GDM1 (cell line): ENCODE measurements at places on chromosomes 3 and 15.

- DNase-seq, result no peak
Observed at GRCh38 chr3:133874344-133874743, 21.3 kb downstream of the RAB6B start.

- no peak for DNase-seq
Observed at GRCh38 chr3:45793482-45794176, 2.7 kb downstream of the SLC6A20 start.

- DNase-seq, result no peak
Observed at GRCh38 chr15:91099995-91100813, at the start of gene SV2B. Gene SV2B, plus strand, starts transcription at chr15:91100257. Its CDS starts 126,007 bp downstream, at chr15:91226264.

DNA sequence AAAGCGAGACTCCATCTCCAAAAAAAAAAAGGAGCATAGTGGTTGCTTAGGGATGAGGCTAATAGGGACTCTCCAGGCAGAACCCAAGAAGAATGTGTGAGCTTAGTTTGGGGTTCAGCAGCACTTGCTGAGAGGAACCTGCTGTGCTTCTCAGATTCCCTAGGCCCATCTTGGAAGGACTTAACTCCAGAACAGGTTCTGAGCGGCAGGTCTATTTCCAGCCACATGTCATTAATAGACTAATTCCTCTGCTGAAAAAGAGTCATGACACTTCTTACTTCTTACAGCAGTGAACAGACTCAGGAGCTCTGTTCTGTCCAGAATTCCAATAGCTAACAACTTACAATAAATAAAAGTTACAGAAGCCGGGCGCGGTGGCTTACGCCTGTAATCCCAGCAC, 22.5 kb downstream of the RHOA start:
- no peak for DNase-seq

DNA sequence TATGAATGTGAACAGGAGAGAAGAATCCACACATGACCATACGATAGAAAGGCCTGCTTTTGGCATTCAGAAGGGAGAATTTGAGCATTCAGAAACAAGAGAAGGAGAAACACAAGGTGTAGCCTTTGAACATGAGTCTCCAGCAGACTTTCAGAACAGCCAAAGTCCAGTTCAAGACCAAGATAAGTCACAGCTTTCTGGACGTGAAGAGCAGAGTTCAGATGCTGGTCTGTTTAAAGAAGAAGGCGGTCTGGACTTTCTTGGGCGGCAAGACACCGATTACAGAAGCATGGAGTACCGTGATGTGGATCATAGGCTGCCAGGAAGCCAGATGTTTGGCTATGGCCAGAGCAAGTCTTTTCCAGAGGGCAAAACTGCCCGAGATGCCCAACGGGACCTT, 28.4 kb downstream of the RBM6 start:
- no peak for DNase-seq

DNA sequence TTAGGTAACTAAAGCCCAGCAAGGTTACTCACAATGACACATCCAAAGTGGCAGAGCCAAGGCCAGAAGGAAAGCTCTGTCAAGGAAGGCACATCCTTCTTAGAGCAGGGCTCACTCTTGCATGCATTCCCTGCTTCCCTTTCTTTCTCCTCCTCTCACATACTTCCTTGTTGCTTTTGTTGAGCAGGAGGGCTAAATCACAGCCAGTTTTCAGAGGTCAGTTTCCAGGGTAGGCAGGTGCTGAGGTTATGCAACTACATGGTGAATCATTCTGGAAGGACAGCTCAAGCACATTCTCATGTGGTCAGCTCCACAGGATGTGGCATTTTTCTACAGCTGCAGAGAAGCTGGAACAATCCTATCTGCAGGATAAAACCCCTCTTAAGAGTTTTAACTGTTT, 275.6 kb downstream of the ZNF621 start:
- DNase-seq, result no peak

- DNase-seq, result no peak
Observed at GRCh38 chr15:47796830-47797229, 79.5 kb downstream of the SEMA6D start.

DNA sequence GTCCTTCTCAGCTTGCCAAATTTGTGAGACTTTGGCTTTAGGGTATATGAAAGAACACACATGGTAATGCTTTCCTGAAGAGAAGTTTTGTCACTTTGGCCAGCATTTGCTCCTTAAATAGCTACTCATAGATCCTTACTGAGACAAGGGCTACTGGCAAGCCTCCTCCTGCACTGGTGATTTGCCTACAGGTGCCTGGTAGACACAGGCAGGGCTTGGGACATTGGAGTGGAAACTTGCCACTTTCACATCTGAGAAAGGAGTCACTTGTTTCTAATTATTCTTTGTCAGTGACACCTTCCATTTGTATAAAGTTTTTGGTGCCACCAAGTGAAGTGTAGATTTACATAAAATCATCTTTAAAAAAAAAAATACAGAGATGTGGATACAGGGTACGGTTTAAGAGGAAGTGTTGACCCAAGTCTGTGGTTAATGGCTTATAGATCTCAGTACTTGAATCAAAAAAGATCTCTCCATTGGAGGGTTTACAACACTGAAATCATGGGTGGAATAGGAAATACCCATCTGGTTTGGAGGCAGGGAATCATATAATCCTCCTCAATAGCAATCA, 132.8 kb upstream of the GADL1 start:
- no peak for DNase-seq

- no peak for DNase-seq
Observed at GRCh38 chr3:195182470-195182795, 88.5 kb downstream of the XXYLT1 start.

- no peak for DNase-seq
Observed at GRCh38 chr3:117611211-117611610, 901.6 kb downstream of the TUSC7 start.

- DNase-seq, result no peak
Observed at GRCh38 chr3:111051354-111051753, 20.3 kb upstream of the NECTIN3 start.

DNA sequence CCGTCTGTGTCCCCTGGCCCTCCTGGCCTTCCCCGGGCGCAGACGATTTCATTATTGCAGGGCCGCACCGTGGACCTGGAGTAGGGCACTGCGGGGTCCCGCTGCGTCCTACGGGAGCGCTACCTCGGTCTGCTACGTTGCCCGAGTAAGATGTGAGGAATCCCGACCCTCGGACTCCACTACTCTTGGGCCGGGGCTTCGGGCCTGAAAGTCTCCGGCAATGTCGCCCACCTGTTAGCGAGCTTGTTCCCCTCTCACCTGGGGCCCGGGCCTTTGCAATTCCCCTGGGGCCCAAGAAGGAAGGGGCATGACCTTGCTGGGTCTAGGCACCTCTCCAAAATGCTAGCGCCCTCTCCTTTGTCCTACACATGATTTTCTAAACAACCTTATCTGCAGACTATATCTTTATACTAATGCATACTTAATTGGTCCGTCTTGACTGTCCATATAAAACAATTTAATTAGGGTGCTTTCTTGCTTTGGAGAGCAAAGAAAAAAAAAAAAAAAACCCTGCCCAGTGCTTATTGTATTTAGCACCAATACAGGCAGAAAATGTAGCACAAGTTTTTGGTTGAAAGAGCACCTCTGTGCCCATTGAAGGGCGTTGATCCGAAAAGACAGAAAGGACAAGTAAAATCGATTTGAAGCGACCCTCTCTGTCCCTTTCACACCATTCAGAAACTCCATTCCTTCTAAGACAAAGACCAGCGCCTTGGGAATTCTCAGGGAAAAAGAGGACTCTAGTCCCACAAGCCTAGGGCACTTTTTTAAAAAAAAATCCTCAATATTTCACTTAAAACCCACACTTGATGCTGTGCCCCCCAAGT, 7.0 kb upstream of the NR2F2 start:
- DNase-seq, result no peak

GRCh38 chr15:63256433-63257274, 20.8 kb upstream of the APH1B start:
- DNase-seq, result no peak

GRCh38 chr3:88092270-88092669, 33.2 kb downstream of the ZNF654 start:
- DNase-seq, result no peak

DNA sequence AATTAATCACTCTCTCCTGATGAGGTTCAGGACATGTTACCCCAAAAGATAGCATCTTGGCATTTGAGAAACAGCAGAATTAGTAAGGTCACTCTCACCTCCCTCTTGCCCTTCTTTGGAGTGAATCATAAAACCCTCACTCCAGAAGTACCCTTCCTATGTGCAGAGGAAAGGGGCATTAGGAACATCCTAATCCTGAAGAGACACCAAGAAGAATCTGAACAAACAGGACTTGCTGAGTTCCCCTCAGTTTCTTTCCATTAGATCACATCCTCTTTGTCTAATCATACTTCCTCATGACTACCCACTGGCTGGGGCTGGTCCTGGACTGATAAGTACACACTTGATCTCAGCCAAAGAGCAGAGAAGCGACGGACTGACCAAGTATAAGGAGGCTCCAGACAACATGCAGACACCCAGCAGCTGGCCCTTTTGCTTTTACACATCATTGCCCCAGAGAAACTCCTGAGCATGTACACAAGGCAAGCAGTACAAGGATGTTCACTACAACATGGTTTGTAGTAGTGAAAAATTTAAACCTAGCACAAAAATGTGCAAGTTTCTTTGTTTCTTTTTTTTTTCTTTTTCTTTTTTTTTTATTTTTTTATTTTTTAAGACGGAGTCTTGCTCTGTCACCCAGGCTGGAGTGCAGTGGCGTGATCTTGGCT, 15.0 kb upstream of the TM6SF1 start:
- peak; percentile 71 for DNase-seq

- no peak for DNase-seq
Observed at GRCh38 chr15:31551323-31551722, 224.7 kb downstream of the KLF13 start.

DNA sequence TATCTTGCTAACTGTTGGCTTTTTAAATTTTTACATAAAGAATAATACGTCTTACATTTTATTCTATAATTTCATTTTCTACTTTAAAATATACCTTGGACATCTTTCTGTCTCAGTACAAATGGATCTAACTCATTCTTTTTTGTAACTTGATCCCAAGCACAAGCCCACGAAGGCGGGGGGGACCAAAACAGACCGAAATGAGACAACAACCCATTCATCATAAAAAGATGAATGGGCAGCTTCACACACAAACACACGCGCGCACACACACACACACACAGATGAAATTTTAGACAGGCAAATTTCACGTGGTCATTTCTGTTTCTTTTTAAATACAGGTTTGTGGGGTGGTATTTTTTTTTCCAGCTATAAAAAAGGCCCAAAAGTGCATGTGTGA, 271.3 kb upstream of the TOPAZ1 start:
- no peak for DNase-seq

DNA sequence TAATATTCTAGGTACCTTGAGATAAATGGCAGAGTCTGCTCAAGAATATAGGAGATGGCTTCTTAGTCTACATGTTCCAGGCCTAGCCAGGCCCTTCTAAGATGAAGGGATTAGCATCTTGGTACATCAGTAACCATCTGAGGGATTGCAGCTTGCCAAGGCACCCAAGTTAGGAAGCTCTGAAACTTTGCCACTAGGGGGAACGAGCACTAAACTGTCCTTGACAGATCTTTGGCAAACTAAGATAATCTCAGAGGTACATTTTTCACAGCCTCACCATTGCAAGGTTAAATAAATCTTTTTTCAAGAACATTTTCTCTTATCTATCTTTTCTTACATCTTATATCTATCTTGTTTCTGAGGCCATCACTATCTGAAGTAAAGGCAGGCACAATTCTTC, 351.2 kb downstream of the RAP2B start:
- no peak for DNase-seq

GRCh38 chr15:96598514-96598913, 268.0 kb downstream of the NR2F2 start:
- DNase-seq, result no peak

DNA sequence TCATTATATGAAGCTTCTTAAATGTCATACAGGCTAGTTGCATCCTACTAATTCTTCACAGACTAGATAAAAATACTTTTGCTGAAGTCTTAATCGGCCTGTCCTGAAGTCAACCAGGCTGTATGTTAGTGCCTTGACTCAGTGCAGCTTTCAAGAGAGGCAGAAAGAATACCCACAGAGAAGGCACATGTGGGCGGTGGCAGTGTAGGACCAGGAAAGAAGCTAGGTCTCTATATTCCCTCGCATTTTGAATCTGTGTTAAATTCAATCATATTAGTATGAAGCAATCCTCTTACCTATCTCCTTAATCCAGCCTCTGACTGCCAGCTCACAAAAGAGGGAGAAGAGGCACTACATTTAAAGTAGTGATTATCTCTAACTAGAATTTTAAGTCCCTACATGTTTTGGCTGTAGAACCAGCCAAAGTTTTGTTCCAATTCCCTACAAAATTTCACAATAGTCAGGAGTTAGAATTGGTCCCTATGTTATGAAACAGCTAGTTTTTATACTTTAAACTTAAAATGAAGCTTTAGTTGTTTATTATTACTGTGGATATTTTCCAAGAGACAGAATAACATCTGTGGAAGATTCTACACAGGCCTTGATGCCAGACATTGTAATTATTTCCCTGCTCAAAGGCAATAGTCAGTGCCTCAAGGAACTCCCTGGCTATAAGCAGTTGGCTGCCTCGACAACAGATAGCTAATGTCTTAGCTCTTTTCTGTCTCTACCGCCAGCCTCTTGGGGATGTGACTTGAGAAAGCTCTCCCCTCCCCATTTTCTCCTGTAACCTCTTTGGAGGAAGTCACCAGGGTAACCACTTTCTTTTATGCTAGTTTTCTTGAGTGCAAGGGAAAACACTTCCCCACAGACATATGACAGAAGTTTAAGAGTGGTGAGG, 31.9 kb downstream of the CRTC3 start:
- peak; percentile 38 for DNase-seq

GRCh38 chr3:65343026-65343425, 655.2 kb upstream of the ADAMTS9 start:
- DNase-seq, result no peak

DNA sequence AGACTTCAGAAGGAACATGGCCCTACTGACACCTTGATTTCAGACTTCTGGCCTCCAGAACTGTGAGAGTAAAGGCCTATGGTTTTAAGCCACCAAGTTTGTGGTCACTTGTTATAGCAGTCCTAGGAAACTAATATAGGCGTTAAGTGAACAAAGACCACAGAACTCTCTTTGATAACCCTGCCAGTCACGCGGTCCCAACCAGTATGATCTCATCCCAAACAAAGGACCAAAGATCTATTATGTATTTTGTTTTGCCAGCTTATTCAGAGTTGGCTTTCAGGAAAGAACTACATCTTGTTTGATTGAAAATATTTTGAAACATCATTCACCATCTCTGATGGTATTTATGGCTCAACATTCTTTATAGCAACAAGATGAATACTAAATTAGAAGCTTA, 294.4 kb upstream of the SLCO3A1 start:
- no peak for DNase-seq

- DNase-seq, result no peak
Observed at GRCh38 chr3:98680723-98681122, 82.4 kb upstream of the ST3GAL6 start.

- DNase-seq, result no peak
Observed at GRCh38 chr3:141402476-141403171, 34.3 kb downstream of the ZBTB38 start.

GRCh38 chr3:43378066-43378935, 92.0 kb downstream of the SNRK start:
- DNase-seq, result no peak

DNA sequence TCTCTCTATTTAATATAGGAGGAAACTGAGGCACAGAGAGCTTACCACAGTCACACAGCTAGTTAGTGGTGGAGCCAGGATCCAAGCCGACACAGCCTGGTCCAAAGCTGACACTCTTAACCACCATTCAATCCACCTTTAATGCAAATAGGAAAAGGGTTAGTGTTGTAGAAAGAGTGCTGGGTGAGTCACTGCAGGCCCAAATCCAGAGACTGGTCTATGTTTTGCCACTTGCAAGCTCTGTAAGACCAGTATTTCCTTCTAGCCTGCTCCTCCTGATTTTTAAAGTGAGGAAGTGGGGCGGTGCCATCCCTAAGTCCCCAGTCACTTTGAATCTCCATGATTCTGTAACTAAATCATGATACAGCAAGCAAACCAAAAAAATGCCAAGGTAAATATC, 111.0 kb downstream of the MECOM start:
- no peak for DNase-seq
